ENCODE measurements at places on chromosomes 13 and 19.

- DNase-seq: no peak
Observed at GRCh38 chr13:77925616-77926015, 7.0 kb upstream of the EDNRB start.

GRCh38 chr19:2166741-2167738, 3.3 kb downstream of the DOT1L start:
- peak; percentile 44 for DNase-seq

- DNase-seq: no peak
Observed at GRCh38 chr19:10678813-10679212, 22.4 kb upstream of the QTRT1 start.

DNA sequence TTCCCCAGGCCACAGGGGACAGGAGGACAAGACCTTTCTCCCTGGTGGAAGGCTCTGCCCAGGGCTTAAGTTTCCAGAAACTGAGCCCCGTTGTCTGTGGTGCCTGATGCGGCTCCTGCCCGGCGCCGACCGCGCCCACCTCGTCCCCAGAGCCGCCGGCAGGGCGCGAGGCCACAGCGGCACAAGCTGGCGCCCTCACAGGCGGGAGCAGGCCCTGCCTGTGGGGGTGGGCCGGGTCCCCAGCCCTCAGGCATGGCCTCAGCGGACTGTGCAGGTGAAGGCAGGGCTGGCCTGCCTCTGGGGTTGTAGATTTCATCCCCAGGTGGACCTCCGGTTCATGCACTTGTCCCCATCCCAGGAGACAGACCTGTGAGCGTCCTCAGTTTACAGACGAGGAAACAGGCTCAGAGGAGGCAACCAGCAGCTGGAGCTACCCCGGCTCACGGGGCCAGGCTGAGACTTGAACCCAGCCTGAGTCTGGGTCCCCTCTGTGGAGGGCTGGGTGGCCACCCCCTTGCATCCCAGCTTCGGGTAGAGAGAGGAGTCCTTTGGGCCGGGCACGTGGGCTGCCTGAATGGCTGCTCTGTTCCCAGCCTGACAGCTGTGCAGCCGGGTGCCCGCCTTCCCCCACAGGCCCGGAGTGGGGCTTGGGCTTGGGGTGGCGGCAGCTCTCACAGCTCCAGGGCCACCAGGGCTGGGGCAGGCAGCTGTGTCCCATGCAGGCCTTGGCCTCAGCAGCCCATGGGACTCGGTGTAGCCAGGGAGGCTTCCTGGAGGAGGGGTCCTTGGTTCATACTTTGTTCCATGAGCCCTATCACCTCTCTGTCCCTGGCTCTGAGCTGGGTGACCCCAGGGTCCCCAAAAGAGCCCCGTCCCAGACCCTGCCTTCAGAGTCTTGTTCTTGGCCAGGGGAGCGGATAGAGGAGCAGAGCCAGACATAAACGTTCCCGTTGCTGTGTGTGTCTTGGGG, 26.8 kb downstream of the PIAS4 start:
- no peak for DNase-seq

DNA sequence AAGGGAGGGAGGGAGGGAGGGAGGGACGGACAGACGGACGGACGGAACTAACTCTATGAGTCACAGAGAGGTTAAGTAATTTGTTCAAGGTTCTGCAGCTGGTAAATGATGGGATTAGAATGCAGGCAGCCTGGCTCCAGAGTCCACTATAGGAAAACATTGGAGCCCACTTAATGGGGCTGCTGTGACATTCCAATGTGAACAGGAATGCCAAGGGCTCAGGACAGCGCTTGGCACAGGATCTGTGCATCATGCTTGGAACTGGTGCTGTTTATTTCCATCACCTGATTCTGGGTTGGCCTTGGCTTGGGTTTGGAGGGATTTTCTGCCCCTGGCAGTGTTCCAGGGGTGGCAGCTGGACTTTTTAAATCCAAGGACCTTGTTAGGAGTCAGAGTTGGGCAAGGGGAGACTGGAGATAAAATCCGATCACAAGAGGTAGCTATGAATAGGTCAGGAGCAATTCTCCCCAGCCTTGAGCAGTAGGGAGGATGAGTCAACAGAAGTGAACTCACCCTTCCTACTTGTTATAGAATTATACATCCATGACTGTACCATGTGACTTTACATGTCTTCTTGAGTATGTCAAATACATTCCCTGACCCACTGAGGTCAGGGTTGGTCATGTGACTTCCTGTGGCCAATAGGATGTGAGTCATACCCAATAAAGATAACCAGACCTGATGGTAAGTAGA, 7.8 kb upstream of the HIF3A start:
- DNase-seq: peak; percentile 86

DNA sequence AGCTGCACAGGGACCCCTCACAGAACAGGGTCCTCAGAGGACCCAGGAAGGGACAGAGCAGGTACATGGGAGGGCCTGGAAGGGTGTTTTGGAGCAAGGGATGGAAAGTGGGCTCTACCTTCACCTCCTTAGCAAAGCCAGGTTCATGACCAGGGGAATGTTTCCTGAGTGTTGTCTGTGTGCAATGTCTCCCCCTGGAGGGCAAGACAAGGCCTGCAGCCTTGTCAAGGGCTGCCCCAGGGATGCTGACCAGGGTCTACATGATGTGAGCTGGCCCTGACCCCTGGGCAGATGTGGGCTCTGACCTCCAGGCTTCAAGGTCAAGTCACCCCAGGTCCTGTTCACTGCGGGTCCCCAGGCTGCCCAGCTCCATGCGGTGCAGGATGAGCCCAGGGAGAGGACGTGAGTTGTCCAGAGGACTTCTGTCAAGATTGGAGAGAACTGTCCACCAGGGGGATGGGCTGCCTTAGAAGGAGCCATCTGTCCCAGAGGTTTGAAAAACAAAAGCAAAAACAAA, 1.0 kb upstream of the CEACAM1 start:
- peak; percentile 32 for DNase-seq

DNA sequence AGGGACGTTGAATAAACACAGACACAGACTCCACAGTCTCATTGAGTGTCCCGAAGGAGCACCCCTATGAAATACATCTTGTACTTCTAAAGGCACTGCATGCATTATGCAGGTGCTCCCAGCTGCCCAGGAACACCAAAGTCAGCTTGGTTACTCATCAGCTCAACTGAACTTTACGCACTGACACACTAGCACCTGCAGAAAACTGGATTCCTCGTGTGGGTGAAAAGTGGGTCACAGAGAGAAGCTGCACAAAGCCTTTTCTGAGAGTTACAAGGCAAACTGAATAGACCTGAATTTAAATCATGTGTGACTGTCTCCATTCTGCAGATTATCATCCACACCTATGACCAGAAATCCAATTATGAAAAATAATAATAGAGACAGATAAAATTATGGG, 527.5 kb upstream of the NBEA start:
- no peak for DNase-seq

DNA sequence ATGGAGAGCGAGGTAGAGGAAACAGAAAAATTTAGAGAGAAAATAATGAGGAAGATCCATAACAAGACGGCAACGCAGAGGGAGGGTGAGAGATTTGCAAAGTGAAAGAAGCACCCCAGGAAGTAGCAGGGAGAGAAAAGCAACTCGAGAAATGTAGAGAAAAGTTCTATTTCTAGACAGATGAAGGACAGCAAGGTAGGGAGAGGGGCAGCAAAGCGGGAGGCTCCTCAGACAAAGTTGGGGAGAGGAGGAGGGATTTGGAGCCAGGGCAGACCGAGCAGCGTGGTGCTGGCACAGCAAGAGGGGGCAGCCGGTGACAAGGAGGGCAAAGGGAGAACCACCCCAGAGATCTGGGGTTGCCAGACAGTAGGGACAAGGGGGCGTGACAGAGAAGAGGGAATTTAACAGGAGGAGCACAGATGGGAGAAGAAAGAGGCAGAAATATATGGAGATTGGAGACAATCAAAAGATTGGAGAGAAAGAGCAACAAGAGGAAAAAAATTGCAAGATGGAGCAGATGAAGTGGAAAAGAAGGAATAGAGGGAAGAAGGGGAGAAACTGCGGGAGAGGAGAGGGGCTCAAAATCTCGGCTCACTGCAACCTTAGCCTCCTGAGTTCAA, 989 bp downstream of the ZNF766 start:
- DNase-seq: peak; percentile 29

- no peak for DNase-seq
Observed at GRCh38 chr19:33953023-33953422, 156.4 kb downstream of the KCTD15 start.

DNA sequence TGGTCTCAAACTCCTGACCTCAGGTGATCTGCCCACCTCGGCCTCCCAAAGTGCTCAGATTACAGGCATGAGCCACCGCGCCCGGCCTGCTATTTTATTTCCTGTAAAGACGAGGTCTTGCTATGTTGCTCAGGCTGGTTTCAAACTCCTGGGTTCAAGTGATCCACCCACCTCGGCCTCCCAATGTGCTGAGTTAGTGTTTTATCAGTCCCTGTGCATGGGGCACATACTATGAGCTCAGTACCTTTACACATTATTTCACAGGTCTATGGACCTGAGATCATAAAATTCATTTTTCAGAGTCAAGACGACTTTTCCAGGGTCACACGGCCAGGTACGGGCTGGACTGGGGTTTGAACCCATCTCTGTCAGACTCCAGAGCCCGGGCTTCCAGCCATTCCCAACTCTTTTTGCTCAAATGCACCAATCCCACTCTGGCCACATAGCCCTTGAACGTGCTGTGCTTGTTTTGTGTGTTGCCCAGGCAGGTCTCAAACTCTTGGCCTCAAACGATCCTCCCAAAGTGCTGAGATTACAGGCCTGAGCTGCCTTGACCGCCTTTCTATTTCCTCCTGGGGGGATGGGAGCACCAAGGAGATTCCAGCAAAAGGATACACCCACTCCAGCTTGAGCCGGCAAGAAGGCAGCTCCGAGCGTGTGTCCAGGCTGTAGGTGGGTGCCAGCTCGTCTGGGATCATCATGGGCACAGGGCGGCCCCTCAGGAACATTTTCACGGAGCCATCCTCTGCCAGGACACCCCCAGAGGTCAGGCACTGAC, 1.1 kb downstream of the EML2 start:
- DNase-seq: peak; percentile 35

DNA sequence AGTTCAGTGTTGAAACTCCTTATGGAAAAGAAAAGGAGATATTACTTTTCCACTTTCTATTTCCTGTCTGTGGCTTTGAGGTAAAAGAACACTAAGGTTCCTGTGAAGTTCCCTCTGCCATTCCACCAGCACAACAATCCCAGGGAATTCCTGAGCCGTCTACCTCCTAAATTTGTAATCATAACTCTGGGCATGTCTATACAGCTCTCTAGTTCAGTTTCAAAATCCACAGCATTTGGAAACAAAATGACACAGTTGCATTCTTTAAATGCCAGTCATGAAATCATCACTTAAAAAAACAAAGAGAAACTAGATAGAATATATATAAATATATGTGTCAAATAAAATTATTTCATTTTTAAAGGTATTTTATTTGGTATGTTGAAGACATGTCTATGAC, 9.0 kb upstream of the THSD1 start:
- peak; percentile 75 for DNase-seq

DNA sequence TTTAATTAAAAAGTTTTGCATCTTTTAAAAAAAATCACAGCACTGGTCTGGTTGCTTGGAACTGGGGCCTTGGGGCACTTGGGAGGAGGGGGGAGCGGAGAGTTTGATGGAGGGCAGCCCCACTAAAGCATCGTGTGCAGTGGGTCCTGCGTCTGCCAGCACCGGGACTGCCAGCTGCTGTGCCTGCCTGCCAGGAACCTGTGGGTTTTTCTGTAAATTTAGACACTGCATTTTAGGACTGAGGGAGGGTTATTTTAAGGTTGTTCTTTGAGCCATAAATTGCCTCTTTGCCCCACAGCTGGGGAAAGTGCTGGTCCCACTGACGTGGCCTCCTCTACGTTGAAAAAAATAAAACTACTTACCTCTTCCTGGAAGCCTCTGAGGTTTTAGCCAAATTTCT, 2.9 kb downstream of the KLF2 start:
- DNase-seq: peak; percentile 53

- no peak for DNase-seq
Observed at GRCh38 chr13:50866817-50867636, 23.5 kb upstream of the DLEU7 start.

Measured in LHCN-M2 (cell line).